ELR (cell line): ENCODE measurements at places on chromosomes 3 and 15.
A peak's percentile ranks its signal among the peaks of the same experiment; 100 is the strongest.

DNA sequence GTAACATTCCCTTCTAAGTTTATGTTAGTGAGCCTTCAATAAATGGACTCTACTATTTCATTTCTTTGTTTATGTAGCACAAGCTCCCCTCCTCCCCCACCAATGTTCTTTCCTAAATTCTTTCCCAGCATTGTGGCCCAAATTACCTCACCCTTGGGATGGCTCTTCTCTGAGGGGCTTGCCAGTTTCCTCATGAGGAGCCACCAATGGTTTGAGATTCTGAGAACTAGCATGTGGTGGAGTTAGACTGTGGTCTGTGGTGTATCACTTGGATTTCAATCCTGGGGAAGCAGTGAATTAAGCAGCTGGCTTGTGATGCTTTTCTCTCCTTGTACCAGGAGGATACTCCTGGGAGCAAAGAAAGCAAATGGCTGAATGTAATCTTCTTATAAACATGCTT, 50.0 kb upstream of the NPHP3 start:
- DNase-seq, result no peak

GRCh38 chr3:186165331-186165730, 56.4 kb upstream of the ETV5 start:
- DNase-seq, result no peak

DNA sequence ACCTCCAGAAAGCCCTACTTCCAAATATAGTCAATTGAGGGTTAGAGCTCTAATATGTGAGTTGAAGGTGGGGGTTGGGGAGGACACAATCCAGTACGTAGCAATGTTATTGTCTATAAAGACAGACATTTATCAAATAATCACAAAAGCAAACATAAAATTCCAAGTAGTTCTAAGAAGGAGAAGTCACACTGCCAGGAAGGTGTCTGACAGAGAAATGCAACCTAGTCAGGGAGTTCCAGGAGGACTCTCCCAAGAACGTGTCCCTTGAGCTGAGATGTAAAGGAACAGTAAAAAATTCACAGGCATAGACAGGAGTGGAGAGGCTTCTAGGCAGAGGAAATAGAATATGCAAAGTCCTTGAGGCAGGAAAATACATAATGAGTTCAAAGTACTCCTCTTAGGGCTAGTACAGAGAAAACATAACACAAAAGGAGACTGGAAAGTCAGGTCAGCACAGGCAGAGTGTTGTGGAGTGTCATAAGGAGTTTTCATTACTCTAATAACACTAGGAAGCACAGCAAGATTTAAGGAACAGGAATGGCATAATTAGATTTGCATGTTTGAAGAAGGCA, 277.6 kb upstream of the STT3B start:
- DNase-seq, result no peak

DNA sequence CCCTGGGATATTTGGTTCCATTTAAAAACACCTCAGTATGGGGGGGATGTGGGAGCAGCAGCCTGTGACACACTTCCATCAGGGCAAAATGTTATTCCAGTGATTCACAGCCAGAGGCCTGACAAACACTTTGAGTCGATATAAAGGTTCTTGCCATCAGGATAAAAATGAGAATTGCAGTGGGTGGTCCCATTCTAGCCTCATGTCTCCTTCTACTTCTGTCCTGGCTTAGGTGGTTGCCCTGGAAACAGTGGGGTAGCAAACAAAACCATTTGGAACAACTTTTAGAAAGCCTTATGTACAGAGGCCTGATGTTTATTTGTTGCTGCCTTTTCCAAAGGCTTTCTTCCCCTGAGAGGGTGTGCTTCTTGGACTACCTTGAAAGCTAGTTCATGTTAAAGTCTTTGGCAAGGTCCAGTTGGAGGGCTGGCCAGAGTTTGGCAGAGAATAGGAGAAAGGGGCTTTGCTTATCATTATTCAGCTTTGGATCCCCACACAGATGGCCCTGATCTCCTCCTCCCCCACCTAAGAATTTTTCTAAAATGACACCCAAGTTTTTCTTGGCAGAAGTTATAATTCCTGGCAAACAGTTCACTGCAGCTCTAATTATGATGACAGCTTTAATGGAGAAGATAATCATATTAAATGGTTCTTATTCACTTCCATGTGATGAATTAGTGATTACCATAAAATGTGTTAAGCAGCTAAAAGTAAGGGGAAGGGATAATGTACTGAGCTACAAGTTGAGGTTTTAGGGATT, 84.2 kb upstream of the ZNF280D start:
- DNase-seq, result peak; percentile 64

GRCh38 chr3:103181160-103181559, 746.3 kb downstream of the ZPLD1 start:
- peak; percentile 75 for DNase-seq

GRCh38 chr3:9349321-9350117, 13.3 kb upstream of the THUMPD3 start:
- peak; percentile 94 for DNase-seq
